Forelimb muscle (tissue), 1 donor: ENCODE measurements at places on chromosomes 12 and 14. TPM values are rescaled to one million over a fixed set of nuclear protein-coding genes. Genes with fewer than 3 reads are reported as not detected.

DNA sequence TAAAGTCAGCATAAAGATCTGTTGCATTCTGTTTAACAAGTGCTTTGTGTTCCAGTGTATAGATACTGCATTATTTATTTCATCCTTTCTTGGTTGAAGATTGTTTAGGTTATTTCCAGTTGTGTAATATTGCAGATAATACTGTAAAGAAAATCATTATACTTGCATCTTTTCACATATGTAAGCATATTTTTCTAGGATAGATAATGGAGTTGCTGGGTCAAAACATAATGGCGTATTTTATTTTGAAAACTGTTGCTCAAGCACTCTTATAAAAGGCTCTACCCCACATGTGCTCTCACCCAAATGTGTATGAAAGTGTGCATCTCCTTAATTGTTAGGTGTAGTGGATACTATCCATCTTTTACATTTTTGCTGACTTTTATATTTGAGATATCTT lies 274.4 kb downstream of the FBXL14 start:
- no peak for DNase-seq

EXOC5 gene
- polyA plus RNA-seq: 63.8 TPM

GRCh38 chr12:19409376-19409775 lies 29.9 kb upstream of the AEBP2 start:
- no peak for DNase-seq

DNA sequence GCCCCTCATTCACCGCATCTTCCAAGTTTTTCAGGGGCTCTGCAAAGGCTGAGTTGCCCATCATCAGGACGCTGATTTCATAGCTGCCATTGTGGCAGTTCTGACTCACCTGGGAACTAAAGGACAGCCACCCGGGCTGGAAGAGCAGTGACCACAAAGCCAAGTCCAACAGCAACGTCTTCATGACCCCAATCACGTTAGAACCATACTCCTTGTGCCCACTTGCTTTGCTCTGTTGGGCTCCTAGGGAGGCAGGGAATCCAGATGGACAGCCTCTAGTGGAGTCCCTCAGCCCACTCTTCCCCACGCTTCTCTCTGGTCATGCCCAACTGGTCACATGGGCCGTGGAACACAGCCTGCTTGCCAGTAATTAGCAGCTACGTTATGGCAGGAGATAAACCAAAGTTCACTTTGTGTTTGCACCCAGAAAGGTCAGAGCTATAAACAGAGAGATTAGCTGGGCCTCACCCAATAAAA lies at the start of gene GUCY2C:
Gene GUCY2C (minus strand): TSS at position 335 of the 477 bp plus-strand sequence. CDS start 151 bp downstream, at position 184.
- no peak for DNase-seq

PTPRO gene
- polyA plus RNA-seq: 0.63 TPM

MYF5 gene
- polyA plus RNA-seq: 25.0 TPM

ZNF384 gene
- polyA plus RNA-seq: 47.0 TPM

ADCY4 gene
- 15.2 TPM for polyA plus RNA-seq

DNA sequence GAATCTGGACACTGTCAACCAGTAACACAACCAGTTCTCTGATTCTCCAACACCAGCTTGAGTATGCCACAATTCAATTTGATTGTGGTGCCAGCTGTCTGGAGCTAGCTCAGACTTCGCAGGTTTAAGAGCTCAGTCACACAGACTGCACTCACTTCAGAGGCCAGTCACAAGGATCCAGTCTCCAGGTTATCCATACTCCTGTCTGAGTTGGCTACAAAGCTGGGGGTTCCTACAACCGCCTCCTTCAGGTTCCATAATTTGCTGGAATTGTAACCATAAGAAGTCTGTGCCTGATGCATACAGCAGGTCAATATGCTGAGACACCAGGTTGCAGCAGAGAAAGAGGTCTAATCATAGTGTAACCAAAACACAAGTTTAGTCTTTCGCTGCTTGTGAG lies 70.5 kb upstream of the CPSF6 start:
- DNase-seq: no peak

- no peak for DNase-seq
Measured at GRCh38 chr12:121139286-121139685, 6.6 kb downstream of the P2RX7 start.

- no peak for DNase-seq
Measured at GRCh38 chr14:64966976-64967375, 5.2 kb downstream of the RAB15 start.

- peak; percentile 54 for DNase-seq
Measured at GRCh38 chr14:52391881-52392615, 77.9 kb downstream of the PTGER2 start.

DNA sequence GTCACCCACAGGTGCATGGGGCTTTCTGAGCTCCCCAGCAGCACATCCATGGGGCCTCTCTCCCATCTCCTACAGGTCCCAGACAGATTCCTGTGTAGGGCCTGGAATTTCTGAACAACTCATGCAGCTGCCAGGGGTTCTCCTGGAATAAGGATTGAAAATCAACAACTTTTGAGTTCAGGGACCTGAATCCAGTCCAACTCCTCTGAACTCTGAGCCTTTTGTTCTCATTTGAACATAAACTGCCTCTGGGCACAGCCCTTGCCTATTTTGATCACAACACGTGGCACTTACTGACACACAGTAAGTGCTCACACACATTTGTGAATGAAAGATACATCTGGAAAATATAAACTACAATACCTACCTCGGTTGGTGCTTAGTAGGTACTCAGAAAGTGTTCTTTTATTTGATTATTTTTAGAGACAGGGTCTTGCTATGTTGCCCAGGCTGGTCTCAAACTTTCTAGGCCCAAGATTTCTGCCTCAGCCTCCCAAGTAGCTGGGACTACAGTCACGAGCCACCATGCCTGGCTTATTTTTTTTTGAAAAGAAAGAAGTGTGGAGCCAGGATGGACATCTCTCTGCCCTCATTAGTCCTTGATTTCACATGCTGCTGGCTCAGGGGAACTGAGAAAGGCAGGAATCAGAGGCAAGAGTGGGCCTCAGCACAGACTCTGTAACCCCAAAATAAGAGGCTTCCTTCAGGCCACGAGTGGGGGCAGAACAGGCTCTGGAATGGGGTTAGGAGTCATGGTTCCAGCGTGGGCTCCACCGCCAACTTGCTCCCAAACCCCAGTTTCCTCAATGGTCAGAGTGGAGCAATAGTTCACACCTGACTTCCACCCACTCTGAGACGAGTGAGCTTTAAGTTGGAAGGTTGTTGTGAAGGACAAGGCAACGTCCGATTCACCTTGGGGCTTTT lies 27.0 kb downstream of the SYNE3 start:
- no peak for DNase-seq

DNA sequence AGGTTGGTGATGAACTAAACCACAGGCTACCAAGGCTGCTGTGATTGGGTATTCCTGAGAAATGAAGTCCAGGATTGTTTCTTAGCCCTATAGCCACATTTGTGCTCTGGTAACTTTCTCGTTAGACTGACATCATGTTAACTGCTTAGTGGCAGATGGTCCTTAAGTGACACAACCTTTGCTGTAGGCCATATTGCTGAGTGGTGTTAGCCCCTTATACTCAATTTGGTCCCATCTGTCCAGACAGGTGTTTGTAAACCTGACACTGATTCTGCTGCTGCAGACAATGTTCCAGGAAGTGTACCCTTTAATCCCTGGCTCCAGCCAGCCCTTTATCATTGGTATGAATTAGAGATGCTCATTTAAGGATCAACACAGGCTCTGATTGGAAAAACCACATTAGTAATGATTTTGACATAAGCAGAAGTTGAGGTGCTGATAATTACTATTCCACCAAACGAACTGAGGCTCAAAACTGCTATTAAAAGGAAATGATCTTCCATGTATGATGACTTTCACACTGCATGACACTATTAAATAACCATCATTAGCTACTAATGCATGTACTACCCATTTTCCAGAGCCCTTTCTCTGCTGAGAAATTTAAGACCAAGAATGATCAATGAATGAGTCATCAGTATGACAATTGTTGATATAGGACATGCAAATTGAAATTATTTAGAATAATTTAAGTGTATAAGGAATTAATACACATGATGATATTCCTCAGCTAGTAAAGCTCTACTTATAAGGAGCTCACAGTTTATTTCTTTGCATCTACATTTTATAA lies 3.6 kb upstream of the SSTR1 start:
- no peak for DNase-seq
